Osteoblast (primary cell): ENCODE measurements at places on chromosomes 2 and 18.

- peak; percentile 48 for DNase-seq
Observed at GRCh38 chr2:197705912-197706838, 1.0 kb downstream of the MARS2 start.

DNA sequence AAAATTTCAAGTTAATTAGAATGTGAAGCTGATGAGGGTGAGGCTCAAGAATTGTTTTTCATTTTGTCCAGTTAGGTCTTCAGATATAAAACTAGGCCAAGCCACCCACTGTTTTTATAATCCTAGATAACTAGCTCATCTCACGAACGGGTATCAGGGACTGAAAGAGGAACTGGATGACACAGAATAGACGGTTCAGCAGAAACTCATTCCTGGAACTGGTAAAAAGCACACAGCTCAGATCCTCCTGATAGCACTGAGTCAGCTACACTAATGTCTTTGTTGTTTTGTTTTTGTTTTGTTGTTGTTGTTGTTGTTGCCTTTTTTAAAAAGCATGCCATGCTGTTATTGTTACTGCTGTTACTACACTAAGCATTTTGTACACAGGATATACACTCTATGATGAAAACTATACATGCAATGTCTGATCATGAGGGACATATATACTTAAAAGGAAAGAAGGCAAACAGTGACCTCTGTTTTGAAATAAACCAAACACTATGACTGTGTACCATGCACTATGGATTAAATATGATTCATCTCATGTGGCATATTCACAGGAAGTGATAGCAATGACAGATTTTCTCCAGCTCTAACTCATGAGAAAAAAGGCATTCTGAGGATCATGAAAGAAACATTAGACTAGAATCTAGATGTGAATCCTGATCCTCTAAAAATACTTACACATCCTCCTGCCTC lies 437.6 kb downstream of the NCKAP5 start:
- DNase-seq = peak; percentile 52

DNA sequence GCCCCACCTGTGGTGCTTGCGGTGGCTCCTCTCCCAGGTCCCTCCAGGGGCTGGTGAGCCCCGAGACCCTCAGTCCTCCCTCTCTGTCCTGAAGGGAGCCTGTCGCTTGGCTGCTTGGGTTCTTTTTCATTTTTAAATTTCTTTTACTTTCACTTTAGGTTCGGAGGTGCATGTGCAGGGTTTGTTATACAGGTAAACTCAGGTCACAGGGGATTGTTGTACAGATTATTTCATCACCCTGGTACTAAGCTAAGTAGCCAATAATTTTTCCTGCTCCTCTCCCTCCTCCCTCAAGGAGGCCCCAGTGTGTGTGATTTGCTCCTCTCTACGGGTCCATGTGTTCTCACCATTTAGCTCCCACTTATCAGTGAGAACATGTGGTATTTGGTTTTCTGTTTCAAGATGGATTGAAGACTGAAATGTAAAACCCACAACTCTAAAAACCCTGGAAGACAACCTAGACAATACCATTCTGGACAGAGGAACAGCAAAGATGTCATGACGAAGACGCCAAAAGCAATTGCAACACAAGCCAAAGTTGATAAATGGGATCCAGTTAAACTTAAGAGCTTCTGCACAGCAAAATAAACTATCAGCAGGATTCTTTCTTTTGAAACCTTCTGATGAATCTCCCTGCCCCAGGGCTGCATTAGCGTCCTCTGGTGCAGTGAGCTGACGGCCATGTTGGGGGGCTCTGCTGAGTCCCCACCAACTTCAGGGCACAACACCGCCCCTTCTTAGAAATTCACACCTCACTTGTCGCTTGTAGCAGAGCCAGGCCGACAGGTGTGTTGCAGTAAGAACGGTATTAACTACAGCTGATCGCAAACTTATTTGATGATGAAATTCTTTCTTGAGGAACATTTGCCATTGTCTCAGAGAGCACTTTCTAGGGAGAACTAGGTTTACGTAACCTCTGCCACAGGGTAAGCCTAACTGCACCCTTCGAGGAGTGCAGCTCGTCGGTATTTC lies 135.3 kb downstream of the ZNF236 start:
- peak; percentile 27 for DNase-seq

DNA sequence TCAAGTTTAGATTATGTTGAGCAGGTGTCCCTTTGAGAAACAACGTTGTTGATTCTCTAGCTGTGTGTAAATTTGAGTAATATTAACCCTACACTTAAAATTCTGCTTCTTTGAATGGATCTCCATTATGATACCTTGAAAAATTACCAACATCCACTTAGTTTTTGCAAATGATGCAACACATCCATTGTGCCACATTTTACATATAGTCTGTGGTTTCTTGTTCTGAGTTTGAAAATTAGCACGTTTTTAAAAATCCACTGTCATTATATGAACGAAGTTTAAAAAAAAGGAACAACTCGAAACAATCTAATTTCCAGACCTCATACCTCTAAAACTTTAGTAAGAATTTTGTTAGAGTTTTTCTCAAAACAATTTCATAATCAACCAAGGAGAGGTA lies 37.7 kb downstream of the PIK3C3 start:
- DNase-seq = no peak

GRCh38 chr2:21781962-21782361 lies 658.2 kb downstream of the TDRD15 start:
- no peak for DNase-seq

GRCh38 chr2:214103276-214104001 lies 307.4 kb upstream of the VWC2L start:
- no peak for DNase-seq

DNA sequence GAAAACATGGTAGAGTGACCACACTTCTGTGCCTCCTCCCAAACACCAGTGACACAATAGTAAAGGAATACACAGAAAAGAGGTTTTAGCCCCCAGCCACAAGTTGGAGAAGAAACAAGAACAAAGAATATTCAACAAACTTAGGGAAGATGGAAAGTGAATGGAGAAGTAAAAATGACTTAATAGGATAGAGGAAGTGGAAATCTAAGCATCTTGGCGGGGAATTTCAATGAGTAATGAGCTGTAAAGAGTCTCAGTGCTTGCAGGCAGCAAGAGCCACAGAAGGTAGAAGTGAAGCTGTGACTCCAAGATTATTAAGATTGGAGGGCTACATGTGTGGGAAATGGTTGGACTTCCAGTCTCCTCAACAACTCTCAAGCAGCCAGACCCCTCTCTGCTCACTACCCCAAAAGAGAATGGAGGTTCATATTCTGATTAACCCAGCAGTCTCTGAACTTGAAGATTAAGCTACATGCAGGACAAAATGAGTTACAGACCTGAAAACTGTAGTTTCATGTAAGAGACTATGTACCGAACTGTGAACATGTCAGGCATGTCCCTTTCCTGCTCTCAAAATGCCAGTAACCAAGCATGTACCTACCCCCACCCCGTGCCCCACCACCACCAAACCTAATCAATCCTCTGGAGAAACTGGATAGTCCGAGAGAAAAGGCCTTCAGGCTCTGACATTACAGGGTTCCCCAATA lies 16.9 kb upstream of the HNRNPLL start:
- no peak for DNase-seq

DNA sequence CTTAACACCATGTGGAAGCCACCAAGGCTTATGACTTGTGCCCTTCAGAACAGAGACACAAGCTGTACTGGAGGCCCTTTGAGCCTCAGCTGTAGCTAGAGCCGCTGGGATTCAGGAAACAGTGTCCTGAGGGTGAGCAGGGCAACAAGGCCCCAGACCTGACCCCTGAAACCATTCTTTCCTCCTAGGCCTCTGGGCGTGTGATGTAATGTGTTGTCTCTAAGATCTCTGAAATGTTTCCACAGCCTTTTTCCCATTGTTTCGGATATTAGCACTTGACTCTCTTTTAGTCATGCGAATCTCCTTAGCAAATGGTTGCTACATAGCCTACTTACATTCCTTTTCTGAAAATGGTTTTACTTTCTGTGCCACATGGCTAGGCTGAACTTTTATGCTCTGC lies 114.9 kb downstream of the CD8B2 start:
- no peak for DNase-seq

DNA sequence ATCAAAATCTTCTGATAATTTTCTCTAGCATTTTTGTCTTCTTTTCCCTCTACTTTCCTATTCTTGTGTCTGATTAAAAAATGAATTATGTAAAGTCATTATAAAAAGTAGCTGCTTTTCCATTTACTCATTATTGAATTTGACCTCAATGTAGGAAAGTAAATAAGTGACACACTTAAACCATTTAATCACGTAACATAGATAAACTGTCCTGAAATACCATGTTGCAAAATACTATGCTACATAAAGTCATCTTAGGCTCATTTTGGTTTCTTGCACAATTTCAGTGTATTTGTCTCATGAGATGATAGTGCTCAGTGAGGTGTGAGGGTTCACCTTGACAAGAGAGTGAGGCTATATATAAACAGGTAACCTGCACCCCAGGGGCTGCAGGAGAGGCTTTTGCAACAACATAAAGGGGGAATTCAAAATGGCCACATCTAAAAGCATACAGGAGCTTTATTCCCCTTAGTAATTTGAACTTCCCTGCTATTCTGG lies 502.7 kb downstream of the RNF144A start:
- no peak for DNase-seq

DNA sequence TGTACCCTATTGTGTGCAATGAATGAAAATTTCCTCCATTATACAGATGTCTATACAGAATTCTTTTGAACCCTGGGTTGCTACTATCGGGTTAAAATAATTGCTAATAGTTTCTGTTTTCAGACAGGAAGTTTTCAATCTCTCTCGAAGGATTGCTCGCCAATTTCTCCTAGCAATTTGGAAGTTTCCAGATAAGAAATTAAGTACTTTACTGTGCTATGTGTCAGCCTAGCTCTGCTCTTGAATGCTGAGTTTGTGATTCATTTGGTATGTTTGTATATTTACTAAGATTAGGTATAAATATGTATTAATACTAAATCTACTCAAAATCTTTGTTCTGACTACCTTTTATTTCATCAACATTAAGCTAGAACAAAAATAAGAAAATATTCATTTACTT lies 74.6 kb upstream of the ARL5A start:
- no peak for DNase-seq

GRCh38 chr2:47297767-47298425 lies 105.1 kb upstream of the MSH2 start:
- no peak for DNase-seq

DNA sequence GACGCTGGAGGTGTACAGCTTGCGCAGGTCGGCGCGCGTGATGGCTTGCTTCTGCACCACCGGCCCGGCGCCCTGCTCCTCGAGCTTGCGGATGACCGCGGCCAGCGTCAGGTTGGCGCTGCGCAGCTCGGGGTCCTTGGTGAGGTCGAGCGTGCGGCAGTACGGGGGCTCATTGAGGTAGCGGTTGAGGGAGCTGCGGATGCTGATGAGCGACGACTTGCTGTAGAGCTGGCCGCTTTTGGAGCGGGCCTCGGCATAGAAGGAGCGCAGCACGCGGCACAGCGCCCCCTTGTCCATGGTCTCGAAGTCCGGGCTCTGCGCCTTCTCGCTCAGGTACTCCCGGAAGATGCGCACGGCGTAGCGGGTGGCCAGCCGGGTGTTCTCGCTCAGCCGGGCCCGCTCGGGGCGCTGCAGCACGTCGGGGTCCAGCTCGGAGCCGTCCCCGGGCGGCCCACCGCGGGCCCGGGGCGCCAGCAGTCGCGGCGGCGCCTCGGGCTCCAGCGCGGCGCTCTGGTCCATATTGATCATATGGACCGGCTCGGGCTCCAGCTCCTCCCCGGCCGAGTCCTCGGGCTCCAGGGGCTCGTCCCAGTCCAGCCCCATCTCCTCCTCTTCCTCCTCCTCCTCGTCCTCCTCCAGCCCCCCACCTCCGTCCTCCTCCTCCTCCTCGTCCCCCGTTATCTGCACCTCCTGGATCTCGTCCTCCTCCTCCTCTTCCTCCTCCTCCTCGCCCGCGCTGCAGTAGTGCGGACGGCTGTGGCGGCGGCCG lies 523 bp downstream of the KCTD1 start:
- DNase-seq = peak; percentile 91

GRCh38 chr2:131030478-131030971 lies 62.7 kb downstream of the FAM168B start:
- peak; percentile 56 for DNase-seq

DNA sequence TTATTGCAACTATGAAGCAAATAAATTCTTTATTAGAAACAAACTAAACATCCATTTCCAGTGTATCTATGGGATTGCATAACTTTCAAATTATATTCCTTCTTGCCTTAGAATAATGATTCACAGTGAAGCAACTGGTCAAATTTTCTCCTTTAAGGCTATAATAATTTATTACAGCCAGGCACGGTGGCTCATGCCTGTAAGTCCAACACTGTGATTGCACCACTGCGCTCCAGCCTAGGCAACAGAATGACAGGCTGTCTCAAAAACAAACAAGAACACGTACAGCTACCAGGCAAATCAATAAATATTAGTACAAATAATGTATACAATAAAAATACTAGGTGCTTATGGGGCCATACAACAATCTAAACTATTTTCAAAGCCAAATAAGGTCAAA lies 1416.2 kb downstream of the LRP1B start:
- DNase-seq = no peak

DNA sequence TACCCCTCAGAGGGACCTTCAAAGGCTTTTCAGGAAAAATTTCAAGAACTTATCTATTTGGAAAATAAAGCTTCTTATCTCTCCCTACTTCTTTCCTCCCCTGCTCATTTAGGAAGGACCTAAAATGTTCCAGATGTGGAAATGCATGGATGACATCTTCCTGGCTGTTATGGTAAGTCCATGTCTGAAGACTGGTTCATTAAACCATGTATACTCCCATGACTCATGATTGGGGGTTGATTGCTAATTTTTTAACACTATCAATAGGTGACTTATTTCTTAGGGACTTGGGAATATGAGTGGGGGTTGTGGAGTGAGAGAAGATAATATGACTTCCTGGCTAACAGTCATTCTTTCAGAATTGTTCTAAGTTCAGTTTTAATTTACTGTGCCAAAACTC lies 104.0 kb upstream of the PARD3B start:
- peak; percentile 5 for DNase-seq

- no peak for DNase-seq
Observed at GRCh38 chr2:11016735-11017388, 105.1 kb downstream of the KCNF1 start.

DNA sequence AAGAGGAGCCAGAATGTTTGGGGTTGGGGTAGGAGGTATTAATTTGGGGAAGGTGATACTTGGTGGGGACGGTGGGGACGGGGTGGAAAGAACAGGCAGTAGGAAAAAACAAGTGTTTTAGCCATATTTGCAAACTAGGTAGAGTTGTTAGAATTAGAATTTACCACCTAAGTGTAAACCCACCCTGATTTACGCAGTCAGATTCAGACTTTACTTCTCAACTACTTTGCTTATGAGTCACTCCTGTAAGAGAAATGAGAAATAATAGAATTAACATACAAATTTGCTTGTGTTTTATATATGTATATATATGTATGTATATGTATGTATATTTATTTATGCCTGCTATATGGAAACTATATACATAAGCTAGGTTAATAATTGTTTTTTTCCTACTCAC lies 1168.2 kb upstream of the ZEB2 start:
- DNase-seq = no peak

- no peak for DNase-seq
Observed at GRCh38 chr2:157182204-157182709, 75.2 kb upstream of the GALNT5 start.
